Glutamatergic neuron (in vitro differentiated cells): ENCODE measurements at places on chromosomes 13 and 19.

DNA sequence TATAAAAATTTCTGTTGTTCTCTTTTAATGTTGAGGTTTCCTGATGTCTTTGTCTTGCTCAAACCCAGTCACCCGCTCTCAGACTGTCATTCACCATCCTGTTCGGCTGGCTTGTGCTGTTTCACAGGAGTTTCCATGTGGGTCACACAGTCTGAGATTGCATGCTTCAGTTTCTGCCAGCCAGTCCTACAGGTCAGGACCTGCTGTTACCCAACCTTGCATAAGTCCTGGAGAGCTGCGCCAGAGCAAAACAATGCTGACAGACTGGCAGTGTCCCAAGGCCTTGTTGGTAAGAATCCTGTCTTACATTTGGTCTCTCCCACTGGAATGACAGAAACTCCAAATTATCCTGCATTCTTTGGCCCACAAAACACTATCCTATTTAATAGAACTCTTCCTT is 340.0 kb upstream of the SLITRK5 start:
- no peak for DNase-seq

DNA sequence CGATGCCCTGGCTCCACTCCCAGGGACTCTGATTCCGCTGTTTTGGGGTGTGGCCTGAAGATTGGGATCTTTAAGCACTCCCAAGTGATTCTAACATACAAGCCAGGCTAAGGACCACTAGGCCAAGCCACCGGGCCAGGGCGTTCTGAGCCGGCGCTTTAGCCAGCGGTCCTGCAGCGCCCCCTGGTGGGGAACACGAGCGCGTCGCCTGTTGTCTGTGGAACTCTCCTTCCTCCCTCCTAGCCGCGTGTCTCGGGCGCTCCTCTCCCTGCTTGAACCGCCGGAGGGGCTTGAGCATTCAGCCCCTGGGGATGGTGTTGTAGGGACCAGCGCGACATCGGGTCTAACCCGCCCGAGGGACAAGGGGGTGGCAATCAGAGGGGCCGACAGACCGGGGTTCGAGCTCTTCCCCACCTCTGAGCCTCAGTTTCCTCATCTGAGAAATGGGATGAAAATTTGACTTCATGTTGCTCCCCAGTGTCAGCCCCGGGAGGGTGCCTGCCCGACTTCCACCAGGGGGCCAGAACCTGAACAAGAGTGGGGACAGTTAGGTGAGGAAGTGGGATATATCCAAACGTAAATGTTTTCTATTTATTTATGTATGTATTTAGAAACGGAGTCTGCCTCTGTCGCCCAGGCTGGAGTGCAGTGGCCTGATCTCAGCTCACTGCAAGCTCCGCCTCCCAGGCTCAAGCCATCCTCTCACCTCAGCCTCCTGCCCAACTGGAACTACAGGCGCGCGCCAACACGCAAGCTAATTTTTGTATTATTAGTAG is 18.0 kb upstream of the PNMA8B start:
- peak; percentile 95 for DNase-seq

DNA sequence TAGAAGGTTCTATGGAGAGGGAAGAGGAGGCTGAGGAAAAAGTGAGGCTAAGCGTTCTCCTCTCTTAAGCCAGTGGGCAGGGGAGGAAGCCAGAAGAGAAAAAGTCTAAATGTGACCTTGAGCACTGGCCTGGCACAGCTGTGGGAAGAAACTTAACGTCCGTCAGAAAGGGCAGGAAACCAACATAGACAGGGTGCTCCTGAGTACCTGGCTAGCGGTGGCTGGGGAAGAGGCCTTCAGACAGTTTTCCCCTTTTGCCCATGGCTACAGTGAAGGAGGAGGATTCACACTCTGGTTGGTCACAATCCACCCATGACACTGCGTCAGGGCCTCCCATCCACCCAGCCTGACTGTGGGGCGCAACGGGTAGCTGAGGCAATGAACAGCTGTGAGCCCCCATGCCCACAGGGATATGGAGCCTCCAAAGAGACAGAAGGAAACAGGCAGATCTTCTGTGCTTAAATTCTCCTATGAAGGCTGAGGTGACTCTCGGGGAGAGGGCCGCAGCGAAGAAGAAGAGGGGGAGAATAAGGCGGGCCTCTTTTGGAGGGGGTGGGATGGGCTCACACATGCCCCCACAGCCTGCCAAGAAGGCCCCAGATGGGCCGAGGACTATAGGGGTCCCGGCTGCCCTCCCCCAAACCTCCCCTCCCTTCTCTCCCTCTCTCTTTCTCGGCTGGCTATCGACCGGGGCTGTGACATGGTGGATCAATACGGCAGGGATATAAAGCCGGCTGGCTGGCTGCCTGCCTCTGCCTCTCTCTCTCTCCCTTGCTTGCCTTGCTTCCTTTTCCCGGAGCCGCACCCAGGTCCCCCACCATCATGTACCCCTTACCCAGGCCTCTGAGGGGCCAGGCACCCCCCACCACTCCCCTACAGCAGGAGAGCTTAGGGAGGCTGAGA is 19.8 kb upstream of the POU2F2 start:
- DNase-seq, result peak; percentile 81

GRCh38 chr13:76293346-76293745 is 592.9 kb downstream of the KCTD12 start:
- DNase-seq, result no peak

GRCh38 chr13:113862931-113863523 is 849 bp downstream of the GAS6 start:
- peak; percentile 54 for DNase-seq

- DNase-seq, result no peak
These were observed 8.8 kb downstream of the GPC6 start for GRCh38 chr13:93235258-93236015.

- DNase-seq, result no peak
These were observed 108.5 kb downstream of the PAN3 start for GRCh38 chr13:28246891-28247290.

DNA sequence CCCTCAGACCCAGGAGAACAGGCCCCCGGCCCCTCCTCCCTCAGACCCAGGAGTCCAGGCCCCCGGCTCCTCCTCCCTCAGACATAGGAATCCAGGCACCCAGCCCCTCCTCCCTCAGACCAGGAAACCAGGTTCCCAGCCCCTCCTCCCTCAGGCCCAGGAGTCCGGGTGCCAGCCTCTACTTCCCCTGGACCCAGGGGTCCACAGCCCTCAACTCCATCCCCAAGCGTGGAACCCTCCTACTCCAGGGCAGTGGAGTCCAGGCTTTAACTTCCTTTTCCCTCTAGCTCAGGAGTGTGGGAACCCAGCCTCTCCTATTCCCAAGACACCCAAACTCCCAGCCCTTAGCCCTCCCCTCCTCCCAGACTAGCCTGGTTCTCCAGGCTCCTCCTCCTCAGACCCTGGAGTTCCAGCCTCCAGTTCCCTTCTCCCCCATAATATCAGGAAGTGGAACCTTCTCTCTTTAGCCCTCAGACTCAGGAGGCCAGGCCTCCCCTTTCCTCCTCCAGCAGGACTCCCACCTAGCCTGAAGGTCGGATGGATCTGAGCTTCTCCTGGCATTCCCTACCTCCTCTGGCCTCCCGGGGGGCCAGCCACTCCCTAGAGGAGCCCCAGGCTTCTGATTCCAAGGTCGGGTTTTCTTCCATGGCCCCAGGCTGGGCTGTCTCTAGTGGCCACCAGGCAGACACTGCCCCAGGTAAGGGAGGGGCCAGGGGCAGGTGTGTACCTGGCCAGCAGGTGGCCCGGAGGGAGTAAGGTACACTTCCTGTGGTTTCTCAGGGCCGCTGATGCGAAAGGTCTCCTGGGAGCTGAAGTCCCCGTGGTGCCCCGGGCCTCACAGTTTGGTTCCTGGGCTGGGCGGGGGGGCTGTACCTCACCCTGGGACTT is at the start of gene TMC4:
TMC4 (minus strand) TSS at position 690 of the 888 bp plus-strand sequence; CDS start at position 647, 43 bp downstream.
- DNase-seq, result no peak
